Activated CD4-positive, CD25-positive, alpha-beta regulatory T cell treated with anti-CD3 and anti-CD28 coated beads, Interleukin-2, amount 50 U/mL, for 72 hours (primary cell): ENCODE measurements at places on chromosomes 7 and 10.

DNA sequence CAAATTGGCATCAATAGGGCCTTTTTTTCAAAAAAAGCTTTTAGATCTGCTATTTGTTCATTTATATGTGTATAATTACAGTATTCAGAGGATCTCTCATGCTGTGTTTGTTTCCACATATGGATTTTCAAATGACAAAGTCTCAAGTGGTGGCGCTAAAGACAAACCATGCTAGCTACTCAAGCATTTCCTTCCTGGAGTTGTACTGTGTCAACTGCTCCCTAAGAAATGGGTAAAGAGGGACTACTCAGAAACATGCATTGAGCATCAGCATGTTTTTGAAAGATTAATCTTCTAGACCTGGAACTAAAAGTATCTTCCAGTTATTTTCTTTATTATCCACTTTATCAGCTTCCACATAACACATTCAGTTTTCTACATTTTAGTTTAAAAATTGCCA is 12.7 kb downstream of the CNTNAP2 start:
- no peak for DNase-seq

DNA sequence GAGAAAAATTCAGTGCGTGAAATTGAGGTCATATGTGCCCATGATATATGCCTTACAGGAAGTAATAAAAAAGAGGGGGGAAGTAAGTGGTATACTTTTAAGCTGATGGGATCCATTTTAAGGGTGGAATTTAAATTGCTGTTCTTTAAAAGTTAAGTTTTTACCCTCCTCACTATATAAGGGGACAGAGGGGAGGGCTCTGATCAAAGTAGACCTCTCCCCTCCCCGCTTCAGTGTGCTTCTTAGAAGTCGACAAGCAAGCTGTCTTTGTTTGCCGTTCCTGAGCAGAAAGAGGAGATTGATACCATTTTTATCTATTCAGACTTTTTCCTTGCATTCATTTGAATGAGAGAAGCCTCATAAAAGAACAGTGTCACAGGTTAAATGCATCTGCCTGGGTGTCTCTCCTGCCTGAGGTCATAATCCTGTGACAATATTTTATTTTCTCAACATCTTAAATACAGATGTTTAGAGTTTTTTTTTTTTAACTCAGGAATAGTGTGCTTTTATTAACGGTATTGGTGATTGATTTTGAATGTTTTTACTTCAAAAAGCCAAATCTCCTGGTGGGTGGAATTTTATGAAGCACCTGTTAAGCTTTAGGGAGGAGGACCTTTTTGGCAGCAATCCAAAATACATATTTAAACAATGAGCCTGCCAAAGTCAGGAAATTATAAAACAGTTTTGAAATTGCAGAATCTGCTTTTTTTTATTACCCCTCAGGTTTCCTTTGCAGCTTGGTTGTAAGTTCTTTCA is 141.7 kb downstream of the KAT6B start:
- DNase-seq: no peak

DNA sequence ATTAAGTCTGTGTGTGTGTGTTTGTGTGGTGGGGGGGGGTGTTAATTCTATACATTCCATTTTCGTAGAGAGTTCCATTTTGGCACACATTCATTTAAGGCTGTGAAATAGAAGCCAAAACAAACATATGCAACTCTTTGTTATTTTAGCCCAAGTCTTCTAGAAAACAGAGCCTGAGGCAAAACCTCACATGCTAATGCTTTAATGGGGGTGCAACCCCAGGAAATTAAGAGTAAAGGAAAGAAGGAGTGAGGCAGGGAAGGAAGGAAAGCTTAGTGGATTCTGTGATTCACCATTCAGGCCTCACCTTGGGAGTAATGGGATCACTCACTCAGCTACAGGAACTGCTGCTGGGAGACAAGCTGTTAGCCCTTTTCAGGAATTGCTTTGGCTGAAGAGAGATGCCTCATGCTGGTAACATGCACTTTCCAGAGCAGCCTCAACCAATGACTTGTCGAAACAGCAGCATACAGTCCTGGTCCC is 73.0 kb upstream of the CTTNBP2 start:
- no peak for DNase-seq

DNA sequence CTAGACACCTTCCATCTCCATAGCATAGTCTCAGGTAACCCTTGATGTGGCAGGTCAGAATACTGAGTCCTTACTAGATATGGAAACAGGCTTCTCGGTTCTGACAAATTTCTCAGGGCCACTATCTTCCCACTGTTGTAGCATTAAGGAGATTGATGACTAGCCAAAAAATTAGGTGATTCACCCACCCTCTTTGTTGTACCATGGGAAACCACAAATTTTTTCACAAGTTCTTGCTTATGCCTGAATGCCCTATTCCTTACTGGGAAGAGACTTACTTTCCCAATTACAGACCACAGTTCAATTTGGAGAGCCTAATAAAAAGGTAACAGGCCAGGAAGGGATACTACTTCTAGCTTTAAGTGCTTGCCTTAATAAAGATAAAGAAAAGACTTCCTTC is 948.8 kb downstream of the GRM8 start:
- no peak for DNase-seq

DNA sequence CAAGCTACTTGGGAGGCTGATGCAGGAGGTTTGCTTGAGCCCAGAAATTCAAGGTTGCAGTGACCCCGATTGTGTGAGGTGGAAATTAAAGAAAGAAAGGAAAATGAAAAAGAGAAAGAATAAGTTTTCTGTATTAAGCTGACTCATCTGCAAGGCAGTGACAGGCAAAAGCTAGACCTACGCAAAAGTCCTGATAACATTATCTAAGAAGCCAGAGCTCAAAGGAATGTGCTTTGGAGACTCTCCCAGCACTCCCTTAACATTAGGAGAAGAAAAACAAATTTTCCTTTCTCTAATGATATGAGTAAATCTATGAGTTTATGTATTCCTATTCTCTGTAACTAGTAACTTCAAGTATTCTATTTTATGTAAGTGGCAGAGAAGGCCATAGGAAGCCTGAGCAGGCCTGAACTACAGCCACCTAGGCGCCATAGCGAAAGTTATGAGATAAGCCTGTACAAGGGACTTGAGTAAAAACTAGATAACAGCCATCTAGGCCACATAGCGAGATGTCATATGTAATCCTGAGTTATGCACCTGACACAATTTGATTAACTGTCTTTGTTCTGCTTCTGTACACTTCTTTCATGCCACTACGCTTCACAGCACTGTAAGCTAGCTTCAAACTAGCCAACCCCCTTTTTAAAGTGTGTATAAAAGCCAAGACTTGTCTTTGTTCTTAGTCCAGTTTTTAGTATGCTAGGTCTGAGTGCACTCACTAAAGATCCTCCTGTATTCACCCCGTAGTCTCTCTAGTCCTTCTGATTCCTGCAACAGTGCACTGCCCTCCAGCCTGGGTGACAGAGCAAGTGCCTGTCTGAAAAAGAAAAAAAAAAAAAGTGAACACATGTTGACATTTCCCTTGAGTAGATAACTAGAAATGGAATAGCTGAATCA is 9.4 kb upstream of the ZWINT start:
- no peak for DNase-seq

GRCh38 chr7:82235713-82236112 is 207.9 kb downstream of the CACNA2D1 start:
- no peak for DNase-seq

DNA sequence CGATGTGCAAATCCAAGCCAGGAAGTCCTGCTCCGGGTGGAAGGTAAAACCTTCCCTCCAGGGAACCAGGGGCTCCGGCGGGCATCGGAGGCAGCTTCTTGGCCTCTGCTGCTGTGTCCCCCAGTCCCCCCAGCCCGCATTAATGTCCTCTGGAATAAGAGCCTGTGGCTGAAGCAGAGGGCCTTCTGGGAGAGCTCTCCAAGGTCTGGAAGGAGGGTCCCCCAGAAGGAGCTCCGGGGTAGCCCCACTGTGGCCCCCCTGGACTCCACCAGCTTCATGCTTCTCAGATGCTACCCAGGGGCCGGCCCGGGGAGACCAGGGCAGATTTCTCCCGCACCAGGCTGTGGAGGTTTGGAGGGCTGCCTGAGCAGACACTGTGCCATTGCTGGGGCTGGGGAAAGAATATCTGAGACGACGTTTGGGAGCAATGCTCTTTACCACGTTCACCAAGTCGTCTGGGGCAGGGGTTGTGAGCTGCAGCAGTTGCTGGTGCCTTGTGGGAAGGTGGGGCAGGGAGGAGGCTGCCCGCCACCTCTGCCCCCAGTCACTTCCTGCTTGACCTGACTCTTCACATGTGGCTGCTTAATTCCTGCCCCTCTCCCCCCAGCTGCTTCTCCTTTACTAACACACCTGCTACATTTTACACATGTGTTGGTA is 8.3 kb downstream of the ZNF853 start:
- DNase-seq: no peak

DNA sequence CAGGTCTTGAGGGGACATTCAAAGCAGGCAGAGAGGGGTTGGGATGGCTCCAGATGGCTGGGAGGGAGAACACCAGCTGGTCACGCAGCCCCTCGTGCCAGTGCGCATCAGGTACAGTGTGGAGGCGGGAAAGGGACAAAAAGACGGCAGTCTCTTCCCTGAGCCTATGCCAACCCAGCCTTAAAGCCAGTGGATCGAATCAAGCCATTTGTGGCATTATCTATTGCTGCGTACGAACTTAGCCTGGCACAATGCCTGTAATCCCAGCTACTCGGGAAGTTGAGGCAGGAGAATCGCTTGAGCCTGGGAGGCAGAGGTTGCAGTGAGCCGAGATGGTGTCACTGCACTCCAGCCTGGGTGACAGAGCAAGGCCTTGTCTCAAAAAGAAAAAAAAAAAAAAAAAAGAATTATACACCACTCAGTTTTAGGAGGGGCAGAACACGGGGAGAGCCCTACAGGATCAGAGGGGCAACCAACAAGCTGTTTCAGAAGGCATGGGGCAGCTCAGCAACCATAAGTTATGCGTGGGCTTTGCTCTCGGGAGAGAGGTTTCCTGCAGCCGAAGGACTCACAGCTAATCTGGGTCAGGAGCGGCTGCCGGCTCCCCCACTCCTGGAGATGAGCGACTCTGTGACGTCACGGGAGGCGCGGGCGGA is 356 bp upstream of the NDUFB2 start:
- no peak for DNase-seq

DNA sequence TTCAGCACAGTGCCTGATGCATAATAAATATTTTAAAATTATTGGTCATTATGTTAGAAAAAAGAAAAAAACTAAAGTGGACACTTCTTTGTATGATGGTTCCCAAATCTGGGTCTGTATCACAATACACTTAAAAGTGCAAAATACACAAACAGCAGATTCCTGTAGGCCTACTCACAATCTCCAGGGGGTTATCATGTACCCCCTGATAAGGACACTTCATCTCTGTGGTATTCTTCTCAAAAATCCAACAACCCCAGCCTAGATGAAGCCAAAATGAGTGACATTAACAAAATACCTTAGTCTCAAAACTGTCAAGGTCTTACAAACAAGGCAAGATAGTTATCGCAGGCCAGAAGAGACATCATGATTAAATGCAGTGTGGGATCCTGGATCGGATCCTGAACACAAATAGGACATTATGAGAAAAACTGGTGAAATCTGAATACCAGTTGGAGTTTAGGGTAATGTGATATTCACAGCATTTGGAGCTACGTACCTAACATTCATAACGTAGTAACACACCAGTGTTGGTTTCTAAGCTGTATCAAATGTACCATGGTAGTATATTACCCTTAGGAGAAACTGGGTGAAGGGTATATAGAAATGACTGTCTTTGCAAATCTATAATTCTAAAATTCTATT is 45.2 kb downstream of the NSUN6 start:
- DNase-seq: no peak

DNA sequence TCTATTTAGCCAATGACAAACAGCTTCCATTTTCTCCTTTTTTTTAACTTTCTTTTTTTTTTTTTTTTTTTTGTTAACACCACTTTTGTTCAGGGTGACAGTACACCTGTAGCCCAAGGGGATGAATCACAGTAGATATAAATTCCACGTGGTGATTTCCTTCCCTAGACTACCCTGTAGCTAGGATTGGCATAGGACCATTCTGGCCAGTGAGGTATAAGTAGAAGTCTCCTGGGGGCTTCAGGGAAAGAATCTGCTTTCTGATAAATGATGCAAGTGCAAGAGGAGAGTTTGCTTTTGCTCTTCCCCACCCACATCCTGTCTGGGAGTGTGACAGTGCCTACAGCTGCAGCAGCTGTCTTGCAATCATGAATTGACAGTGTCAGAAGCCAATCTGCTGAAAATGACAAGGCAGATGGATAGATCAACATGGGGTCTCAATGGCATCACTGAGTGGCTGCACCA is 63.2 kb upstream of the TOMM7 start:
- DNase-seq: peak; percentile 36

GRCh38 chr7:90879924-90880323 is 283.8 kb downstream of the CDK14 start:
- DNase-seq: no peak

DNA sequence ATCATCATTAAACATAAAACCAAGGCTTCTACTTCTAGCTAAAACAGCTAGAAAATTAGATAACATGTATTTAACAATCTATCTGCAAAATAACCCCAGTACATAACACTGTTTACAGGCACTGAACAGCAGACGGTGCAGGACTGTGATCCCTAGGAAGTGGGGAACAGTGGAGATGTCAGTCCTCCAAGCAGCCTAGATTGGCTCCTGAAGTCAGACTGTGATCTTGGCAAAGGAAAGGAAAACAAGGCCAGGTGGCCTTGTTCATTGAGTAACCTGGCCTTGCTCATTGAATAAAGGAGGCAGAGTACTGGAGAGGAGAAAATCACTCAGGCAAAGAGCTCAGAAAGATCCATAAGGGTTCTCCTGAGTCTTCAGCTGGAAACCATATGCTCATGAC is 77.7 kb upstream of the DIP2C start:
- DNase-seq: no peak

GRCh38 chr10:52106899-52107298 is 207.2 kb upstream of the DKK1 start:
- no peak for DNase-seq

- DNase-seq: no peak
Measured at GRCh38 chr7:77352665-77353406, 63.3 kb downstream of the GSAP start.

DNA sequence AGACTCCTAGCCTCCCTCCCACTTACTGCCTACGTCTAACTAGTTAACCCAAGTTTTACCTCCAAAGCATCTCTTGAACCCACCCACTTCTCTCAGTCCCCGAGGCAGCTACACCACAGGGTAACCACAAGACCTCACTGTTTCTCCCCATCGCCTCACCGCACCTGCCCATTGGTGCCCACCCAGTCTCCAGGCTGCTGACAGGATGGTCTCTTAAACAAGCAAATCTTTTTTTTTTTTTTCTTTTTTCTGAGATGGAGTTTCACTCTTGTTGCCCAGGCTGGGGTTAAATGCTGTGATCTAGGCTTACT is 47.0 kb downstream of the DENND2A start:
- DNase-seq: no peak

DNA sequence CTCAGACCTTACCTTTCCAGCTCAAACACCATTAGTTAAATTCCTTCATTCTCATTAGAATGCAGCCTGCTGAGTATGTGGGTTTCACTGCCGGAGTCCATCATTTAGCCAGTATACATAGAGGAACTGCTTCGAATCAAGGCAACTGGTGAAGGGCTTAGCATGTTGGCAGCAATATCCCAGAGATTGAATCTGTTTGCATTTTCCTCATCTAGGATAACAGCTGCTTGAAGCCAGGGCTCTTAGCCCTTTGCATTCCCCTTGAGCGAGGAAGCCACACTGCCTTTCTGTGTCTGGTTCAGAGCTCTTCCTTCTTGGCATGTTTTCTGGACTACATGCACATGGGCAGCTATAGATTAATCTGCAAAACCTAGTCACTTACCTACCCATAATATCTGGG is 14.7 kb downstream of the NODAL start:
- no peak for DNase-seq
